NCI-H510A treated with DMSO at 0.1 percent for 48 hours (cell line): ENCODE measurements at places on chromosomes 4 and X.

DNA sequence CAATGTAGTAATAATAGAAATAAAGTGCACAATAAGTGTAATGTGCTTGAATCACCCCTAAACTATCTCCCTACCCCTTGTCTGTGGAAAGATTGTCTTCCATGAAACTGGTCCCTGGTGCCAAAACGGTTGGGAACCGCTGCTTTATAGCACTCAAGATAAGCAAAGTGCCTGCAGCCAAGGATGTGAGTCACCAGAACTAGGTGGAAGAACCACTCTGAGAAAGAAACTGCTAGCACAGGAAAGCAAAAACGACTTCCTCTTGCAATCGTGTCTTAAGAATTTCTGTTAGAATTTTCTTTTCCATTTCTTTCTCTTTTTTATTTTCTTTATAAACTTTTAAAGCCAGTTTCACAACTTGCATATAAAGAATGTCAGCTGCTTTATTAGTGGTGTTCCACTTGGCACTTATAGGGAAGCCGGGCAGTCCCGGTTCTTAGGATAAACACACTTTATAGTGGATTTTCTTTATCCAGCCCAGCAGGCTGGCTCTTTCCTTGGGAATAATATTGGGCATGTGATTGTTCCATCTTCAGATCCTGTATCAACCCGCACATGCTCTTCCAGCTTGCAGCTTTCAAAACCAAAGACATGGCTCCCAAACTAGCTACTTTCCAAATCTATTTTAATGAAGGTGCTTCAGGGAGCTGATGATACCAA, 32.3 kb upstream of the CXCL8 start:
- DNase-seq: no peak

GRCh38 chrX:102129473-102129872, 4.0 kb downstream of the TCEAL2 start:
- DNase-seq: peak; percentile 10

- DNase-seq: no peak
These were observed 44.6 kb downstream of the EIF2S3 start for GRCh38 chrX:24099394-24099793.

DNA sequence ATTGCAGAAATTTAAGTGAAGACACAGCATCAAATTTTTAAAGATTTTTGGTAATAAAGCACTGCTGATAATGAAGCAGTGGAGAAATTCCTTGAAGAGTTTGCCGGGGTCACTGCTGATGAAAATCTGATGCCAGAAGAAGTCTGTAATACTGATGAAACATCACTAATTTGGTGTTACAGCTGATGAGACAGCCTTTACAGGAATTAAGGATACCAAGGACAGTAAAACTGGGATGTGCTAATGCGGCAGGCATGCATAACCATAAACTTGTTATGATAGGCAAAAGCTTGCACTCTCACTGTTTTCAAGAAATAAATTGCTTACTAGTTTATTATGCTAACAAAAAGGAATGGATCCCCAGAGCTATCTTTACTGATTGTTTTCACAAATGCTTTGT, 52.9 kb upstream of the VEGFC start:
- no peak for DNase-seq

- DNase-seq: peak; percentile 7
These were observed 35.7 kb upstream of the TBC1D14 start for GRCh38 chr4:6873792-6874461.

DNA sequence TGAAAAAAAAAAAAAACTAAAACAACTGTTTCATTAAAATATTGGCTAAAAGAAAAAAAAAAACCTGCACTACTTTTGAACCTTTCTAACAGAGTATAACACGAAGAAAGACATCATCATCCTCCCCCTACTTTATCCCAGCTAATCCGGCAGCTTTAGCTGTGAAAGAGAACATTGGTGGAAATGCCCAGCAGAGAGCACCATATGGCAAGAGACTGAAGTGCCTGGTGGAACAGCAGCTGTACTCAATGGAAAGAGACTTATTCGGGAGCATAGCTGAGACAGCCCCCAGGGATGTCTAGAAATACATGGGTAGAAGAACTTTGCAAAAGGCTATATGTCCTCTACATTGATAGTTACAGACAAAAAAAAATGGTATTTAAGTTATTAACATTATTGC, 30.3 kb downstream of the STPG2 start:
- peak; percentile 6 for DNase-seq

DNA sequence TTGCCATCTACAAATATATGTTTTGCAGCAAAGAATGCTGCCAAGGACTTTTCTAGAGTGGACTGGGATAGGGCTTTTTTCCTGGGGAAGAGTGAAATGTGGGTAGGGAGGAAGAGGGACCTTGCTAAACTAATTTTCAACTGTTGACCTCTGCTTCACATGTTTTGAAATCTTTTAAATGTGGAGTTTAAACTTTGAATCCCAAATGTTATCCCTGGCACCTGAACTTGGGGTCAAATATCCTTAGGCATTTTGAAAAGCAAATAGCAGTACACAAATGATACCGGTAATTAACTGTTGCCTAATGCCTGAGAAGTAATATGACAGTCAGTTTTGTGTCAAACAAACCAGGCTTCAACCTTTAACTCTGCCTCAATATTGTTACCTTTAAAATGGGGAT, 7.3 kb upstream of the AR start:
- DNase-seq: no peak

GRCh38 chr4:113539408-113539807, 222.1 kb downstream of the CAMK2D start:
- DNase-seq: no peak
